ENCODE measurements at places on chromosomes 13 and 19. TPM values are rescaled to one million over a fixed set of nuclear protein-coding genes. Genes with fewer than 3 reads are reported as not detected.

Gene DLL3
- 10.3 TPM for total RNA-seq

Gene FOXA3
- 0.83 TPM for total RNA-seq

Gene LMTK3
- total RNA-seq, result 5.1 TPM

Gene STOML3
- total RNA-seq, result not detected

Gene PSG7
- 0.05 TPM for total RNA-seq

Gene ACTMAP
- 18.3 TPM for total RNA-seq

Gene ZNF587
- 6.1 TPM for total RNA-seq

Gene PSG11
- total RNA-seq, result not detected

Gene SIGLEC11
- total RNA-seq, result not detected

Gene PNMA8B
- not detected for total RNA-seq

Gene ZNF880
- 0.70 TPM for total RNA-seq

Gene PRSS57
- not detected for total RNA-seq

Gene LILRA6
- total RNA-seq, result 0.06 TPM

Gene ADGRE1
- 5.1 TPM for total RNA-seq

Gene SYT5
- 4.9 TPM for total RNA-seq

Gene SLC1A6
- not detected for total RNA-seq

Gene BCL3
- 105 TPM for total RNA-seq

Gene FCAR
- not detected for total RNA-seq

Measured in A549 treated with CORT108297 at 1 μM for 4 hours (cell line).